Ureter (tissue), 1 donor: ENCODE measurements at places on chromosomes 5 and 9. TPM values are rescaled to one million over a fixed set of nuclear protein-coding genes. Genes with fewer than 3 reads are reported as not detected.

DNA sequence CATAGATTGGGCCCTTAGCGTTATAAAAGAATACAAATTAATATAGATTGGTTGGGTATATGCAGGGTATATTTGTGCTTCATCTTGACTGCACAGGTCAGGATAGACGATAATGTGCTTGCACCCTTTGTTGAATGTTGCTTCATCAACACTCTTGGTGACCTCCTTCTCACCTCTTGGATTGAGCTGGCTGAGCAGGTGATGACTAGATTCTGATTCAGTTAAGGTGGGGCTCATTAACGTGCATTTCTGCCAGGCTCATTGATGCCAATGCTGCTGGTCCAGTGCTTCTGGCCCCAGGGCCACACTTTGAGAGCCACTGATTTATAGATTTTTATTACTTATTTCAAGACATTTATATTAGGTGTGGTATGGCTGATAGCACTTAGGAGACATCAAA is 27.7 kb downstream of the PCSK5 start:
- DNase-seq: no peak

DNA sequence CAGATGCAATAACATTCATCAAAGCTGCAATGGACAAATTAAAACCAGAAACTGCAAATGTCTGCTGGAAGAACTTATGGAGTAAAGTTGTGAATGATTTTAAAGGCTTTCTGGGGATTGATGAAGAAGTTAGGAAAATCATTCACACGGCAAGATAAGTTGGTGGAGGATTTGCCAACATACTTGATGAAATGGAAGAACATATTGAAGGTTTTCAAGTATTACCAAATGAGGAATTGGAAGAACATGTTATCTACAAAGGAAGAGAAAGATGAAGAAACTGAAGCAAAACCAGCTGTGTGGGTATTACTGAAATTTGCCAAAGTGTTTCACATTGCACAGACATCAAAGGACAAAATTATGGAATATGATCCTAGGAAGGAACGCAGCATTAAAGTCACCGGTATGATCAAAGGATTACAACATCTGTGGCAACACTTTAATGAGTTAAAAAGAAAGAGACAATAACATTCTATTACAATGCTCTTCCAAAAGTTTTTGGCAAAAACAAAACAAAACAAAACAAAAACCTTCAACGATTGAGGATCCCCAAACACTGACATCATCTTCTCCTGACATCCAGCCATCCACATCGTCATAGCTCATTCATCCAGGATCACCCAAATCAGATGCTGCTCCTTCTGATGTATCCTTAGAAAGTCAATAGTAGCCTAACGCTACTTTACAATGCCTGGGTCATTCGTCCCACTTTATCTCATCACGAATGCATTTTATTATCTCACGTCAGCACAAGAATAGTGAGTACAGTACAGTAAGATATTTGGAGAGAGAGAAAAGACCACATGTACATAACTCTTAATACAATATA is 61.3 kb upstream of the SMC5 start:
- DNase-seq: no peak

- DNase-seq: no peak
These were observed 606.5 kb upstream of the ADAMTS16 start for GRCh38 chr5:4533457-4534105.

GRCh38 chr9:31445357-31445756 is 939.1 kb upstream of the ACO1 start:
- DNase-seq: no peak

Gene GAS1
- 11.6 TPM for total RNA-seq

Gene PCDHGB5
- total RNA-seq: 12.1 TPM

GRCh38 chr5:91977579-91977978 is 594.5 kb upstream of the ARRDC3 start:
- DNase-seq: no peak

- no peak for DNase-seq
These were observed 23.5 kb downstream of the SLC25A25 start for GRCh38 chr9:128091571-128091970.

DNA sequence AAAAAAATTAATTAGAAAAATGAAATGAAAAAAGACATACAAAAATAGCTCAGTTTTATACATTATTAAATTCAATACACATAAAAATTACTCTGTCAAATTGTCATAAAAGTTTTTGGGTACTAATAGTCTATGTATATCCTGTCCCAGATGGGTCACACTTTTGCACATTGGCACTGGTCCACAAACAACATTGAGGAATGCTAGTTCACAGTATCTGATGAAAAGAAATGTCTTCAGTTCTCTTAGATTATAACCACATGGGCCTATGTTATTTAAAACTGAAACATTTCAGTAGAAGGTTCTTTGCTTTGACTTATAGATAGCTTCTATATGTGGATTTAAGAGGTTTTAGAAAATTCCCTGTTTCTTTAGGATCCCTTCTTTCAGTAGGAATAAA is 39.8 kb downstream of the LNPEP start:
- DNase-seq: no peak

Gene CDX1
- not detected for total RNA-seq

DNA sequence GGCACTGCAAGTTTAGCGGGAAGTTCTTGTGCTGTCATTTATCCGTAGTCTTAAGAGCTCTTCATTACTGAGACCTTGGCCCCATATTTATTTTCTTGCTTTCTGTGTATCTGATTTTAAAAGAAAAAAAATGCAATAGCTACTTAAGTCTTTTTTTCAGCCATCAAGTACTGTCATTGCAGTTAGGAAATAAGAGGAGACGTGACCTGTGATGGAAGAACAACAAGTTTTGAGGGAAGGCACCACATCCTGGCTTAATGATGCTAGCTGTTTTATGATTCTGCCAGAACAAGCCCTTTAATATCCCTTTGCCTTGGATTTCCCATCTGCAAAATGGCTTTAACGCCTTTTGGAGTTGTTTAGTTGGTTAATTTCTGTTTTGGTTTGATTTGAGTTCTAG is 3.8 kb downstream of the RGMB start:
- no peak for DNase-seq

DNA sequence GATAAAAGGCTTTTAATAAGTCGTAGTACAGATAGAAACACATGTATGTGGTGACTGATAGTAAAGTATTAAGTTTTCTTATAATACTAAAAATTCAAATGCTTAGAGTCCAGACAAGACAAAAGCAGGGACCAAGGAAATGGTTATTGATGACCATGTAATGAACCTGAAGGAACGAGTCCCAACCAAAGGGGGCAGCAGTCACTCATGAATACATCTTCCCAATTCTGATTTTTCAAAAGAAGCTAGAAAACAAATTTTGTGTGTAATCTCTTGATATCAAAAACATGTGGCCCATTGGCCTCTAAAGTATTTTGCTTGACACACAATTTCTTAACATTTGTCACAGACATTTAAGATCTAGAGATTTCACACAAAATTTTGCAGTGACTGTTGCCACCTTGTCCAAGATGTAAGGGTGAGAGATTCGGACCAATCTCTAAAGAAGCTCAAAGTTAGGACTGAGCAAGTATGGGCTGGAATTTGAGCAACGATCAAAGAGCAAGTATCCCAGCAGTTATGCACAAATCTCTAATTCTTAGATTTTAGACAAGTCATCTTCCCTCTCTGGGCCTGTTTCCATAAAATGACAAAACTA is 66.8 kb downstream of the ARL15 start:
- no peak for DNase-seq

GRCh38 chr9:92808726-92809451 is 44.3 kb upstream of the BICD2 start:
- peak; percentile 62 for DNase-seq

DNA sequence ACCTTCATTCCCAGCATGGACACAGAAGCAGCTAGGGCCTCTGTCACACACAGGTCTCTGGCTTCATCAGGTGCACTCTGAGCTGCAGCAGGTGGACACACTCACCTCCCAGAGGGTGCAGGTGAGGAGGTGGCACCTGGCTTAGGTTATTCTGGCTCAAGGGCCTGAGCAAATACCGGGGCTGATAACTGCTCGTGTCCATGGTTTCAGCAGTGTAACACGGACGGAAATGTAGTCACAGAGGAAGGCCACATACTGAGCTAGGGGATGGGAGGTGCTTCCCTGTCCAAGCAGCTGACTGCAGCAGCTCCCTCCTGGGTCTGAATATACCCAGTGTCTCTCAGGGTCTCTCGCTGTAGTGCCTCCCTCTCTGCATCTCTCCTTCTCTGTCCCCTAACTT is 5.7 kb downstream of the PHF2 start:
- DNase-seq: peak; percentile 37

DNA sequence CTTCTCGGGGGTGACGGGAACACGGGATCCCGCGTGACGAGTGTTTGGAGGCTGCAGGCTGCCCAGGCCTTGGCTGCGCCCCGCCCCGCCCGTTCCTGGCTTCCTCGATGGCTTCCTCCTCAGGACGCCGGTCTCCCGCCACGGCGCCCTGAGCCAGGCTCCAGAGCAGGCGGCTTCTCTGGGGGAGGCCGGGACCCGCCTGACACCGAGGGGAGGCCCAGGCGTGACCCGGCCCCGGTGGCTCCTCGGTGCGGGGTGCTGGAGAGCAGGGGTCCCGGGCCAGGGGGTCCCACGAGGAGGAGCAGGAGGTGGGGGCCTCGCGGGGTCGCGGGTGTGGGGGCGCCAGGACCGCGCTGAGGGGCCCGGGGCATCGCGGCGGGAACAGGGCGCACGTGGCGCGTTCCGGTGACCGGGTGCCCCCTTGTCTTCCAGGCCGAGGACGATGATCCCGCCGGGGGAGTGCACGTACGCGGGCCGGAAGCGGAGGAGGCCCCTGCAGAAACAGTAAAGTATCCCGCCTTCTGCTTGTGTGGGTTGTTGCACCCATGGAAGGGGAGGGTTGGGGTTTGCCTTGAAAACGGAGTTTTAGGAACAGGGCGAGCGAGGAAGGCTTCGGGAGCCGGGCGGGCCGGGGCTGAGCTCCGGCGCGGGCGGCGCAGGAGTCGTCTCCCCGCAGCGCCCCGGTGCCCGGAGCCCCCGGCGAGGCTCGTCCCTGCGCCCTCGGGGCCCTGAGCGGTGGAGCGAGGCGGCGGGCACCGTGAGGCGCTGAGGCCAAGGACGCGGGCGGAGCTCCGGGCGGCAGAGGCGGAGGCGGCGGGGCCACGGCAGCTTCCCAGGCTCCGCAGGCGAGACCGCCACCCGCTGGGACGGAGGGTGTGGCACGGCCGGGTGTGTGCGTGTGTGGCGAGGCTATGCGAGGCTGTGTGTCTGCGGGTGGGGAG is 22.2 kb downstream of the AHRR start:
- no peak for DNase-seq

Gene SPATA31A1
- total RNA-seq: not detected

Gene DEPDC1B
- 0.57 TPM for total RNA-seq

DNA sequence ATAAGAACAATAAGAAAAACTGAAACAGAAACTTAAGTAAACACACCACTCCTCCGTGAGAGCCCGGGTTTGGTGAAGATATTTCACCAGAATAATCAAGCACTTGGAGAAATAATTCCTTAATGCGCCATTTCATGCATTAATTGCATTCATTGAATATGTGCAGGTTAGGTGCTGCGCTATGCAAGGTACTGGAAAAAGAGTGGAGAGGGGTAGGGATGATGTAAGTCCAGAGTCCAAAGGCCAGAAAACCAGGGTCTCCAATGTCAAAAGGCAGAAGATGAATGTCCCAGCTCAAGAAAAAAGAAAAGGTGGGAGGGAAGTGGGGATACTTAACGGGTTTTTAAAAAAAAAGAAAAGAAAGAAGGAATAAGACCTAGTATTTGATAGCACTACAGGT is 669 bp upstream of the ZFP37 start:
- no peak for DNase-seq

Gene PCDHGA1
- total RNA-seq: 0.57 TPM

GRCh38 chr5:157025093-157025698 is 33.7 kb downstream of the HAVCR1 start:
- no peak for DNase-seq

GRCh38 chr9:109875495-109876129 is 95.6 kb downstream of the PALM2AKAP2 start:
- DNase-seq: no peak

GRCh38 chr9:74951107-74951720 is 1.5 kb downstream of the C9orf40 start:
- no peak for DNase-seq

Gene ARHGEF37
- total RNA-seq: 11.9 TPM

GRCh38 chr9:7315116-7315515 is 484.5 kb downstream of the DMAC1 start:
- no peak for DNase-seq

Gene CMBL
- 20.7 TPM for total RNA-seq
